ENCODE measurements at places on chromosomes 1 and 21.

DNA sequence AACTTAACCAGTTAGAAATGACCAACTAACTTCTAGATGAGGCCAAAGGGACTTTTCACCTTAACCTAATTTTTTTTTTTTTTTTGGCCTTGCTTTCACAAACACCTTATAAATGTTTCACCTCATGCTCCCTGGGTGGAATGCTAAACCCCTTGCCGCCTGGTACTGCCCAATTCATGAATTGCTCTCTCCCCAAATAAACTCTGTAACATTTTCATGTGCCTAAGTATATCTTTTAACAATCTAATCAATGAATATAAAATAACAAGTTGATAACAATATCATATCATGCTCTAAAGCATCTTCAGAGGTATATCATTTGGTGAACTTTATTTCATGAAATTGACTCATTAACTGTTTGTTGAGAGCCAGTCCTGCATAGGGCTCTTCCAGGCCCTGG, 10.9 kb upstream of the CNN3 start:
- DNase-seq, result no peak

GRCh38 chr1:94039871-94040569, 80.9 kb downstream of the ABCA4 start:
- no peak for DNase-seq

- DNase-seq, result no peak
Observed at GRCh38 chr1:100718581-100718980, 961 bp upstream of the VCAM1 start.

DNA sequence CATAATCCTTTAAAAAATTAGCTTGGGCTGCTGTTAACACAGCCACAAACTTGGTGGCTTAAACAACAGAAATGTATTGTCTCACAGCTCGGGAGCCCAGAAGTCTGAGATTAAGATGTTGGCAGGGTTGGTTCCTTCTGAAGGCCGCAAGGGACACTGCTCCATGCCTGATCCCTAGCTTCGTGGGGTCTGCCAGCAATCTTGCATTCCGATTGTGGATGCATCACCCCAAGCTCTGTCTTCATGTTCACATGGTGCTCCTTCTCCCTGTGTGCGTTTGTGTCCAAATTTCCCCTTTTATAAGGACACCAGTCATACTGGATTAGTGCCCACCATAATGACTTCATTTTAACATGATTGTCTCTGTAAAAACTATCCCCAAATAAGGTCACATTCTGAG, 5.0 kb upstream of the HHIPL2 start:
- DNase-seq, result peak; percentile 49

All from osteoblast (primary cell).